ENCODE measurements at places on chromosomes 13 and 19. TPM values are rescaled to one million over a fixed set of nuclear protein-coding genes. Genes with fewer than 3 reads are reported as not detected.

Gene LINGO3
- total RNA-seq: 0.26 TPM

Gene TEX26
- not detected for total RNA-seq

Gene ZNF208
- total RNA-seq: not detected

Gene RXFP2
- total RNA-seq: not detected

Gene BABAM1
- total RNA-seq: 127 TPM

Gene KLHL26
- 12.1 TPM for total RNA-seq

Gene PTH2
- total RNA-seq: not detected

Gene TMEM272
- total RNA-seq: 0.77 TPM

Gene FCER2
- total RNA-seq: not detected

Gene ERFL
- 4.2 TPM for total RNA-seq

Gene ATP4A
- not detected for total RNA-seq

Gene MYADM
- 65.6 TPM for total RNA-seq

Gene KLK3
- not detected for total RNA-seq

Gene RYR1
- 3.6 TPM for total RNA-seq

Gene PCDH8
- not detected for total RNA-seq

Gene CD177
- not detected for total RNA-seq

Gene GARIN5A
- 0.21 TPM for total RNA-seq

Gene ANKRD10
- 145 TPM for total RNA-seq

Gene SPTBN4
- total RNA-seq: 0.51 TPM

Gene RFPL4AL1
- total RNA-seq: not detected

Gene RFX1
- 17.0 TPM for total RNA-seq

Gene EFNB2
- 0.30 TPM for total RNA-seq

Gene OR7D2
- 0.37 TPM for total RNA-seq

Data from activated CD4-positive, alpha-beta T cell treated with anti-CD3 and anti-CD28 coated beads, Interleukin-2, amount 10 ng/mL, durations not matched to agents 24 days and 14 days (primary cell).